ENCODE measurements at places on chromosomes 6 and 20.
A peak's percentile ranks its signal among the peaks of the same experiment; 100 is the strongest.

DNA sequence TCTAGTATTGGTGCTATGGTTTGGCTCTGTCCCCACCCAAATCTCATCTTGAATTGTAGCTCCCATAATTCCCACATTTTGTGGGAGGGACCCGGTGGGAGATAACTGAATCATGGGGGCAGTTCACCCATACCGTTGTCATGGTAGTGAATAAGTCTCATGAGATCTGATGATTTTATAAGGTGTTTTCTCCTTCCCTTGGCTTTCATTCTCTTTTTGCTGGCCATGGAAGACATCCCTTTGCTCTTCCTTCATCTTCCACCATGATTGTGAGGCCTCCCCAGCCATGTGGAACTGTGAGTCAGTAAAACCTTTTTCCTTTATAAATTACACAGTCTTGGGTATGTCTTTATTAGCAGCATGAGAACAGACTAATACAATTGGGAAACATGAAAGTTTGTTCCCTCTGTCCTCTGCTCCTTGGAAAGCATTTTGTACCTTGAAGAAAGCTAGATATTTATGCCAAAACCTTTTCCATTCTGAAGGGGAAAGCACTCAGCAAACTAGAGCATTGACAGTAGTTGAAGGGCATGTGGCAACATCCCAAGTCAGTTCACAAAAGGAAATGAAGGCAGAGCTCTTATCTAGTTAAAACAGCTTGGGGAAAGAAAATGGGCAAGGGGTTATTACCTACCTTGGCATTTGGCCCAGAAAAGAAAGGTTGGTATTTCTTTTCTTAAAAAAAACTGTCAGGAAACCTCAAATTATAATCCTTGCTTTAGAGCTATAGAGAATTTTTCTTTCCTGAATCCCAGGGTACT lies 10.7 kb upstream of the TNFAIP3 start:
- DNase-seq: no peak

DNA sequence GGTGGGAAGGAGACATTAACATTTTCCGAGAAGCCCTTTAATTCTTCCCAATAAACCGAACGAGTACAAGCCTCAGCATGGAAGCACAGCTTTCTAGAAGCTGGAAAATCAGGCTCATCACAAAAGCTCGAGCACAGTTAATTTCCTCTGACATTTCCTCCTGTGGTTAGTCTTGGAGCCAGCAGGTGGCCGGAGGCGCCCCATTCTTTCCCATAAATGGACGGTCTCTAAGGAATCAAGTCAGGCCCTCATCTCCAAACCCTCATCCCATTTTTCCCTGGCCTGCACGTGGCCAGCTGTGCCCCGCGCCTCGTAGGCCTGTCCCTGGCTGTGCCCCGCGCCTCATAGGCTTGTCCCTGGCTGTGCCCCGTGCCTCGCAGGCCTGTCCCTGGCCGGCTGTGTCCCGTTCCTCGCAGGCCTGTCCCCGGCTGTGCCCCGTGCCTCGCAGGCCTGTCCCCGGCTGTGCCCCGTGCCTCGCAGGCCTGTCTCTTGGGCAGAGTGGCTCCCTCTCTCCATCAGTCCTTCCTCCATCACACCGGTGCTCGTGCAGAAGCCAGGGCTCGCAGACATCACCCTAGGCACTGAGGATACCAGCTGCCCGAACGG lies 19.7 kb upstream of the NTSR1 start:
- DNase-seq: no peak

GRCh38 chr6:98946266-98946878 lies 1.4 kb downstream of the FBXL4 start:
- DNase-seq: peak; percentile 69

- peak; percentile 48 for DNase-seq
These were observed 103.9 kb downstream of the AIG1 start for GRCh38 chr6:143164565-143165105.

GRCh38 chr6:35663447-35664235 lies 25.1 kb downstream of the FKBP5 start:
- no peak for DNase-seq

DNA sequence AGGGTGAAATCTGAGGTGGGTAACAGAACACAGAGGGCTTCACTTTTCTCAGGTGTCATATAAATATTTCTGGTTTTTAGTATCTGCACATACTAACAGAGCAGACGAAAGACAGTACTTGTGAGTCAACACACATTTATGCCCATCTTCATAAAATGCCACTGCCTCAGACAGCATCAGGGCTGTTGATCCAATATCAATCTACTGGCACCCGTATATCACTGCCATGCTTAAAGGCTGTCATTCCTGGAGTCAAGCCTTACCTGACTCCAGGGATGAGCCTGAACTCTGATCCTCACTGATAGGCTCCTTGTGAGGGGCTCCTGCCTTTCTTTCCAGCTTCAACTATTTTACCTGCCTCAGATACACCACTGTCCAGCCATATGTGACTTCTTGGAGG lies 595.7 kb downstream of the TFAP2B start:
- DNase-seq: no peak

GRCh38 chr6:83781506-83781905 lies 71.7 kb upstream of the RIPPLY2 start:
- no peak for DNase-seq

- DNase-seq: no peak
These were observed 71.1 kb downstream of the KCNB1 start for GRCh38 chr20:49411221-49411925.

DNA sequence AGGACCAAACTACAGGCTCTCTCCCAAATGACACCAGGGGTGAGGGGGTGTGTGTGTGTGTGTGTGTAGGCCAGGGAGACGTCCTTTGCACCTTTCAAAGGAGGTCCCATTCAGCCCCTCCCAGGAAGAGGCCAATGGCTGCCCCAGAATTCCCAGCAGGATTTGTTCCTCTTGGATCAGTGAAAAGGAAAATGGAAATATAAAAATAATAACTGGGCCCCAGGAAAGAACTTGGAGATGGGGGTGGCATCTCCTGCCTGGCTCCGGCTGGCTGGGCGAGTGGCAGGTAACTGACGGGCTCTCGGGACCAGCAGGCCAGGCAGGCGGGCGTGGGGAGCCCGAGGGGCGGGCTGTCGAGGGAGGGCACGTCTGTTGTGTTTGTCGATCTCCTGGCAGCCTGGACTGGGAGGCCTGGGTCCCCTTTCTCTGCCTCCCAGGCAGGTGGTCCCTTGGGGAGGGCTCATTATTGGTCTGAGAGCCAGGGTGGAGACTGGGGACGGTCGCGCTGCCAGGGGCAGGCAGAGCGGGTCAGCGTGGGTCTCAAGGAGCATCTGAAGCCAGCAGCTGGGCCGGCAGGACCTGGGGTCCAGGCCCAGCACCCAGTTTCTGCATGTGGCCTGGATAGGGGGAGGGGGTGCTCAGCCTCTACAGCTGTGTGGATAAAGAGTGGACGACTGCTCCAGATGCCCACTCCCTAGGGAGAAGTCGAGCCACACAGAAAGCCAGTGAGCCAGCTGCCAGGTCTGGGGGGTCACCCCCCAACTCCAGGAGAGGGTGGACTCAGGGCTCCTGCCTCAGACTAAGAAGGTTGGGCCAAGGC lies 3.1 kb downstream of the NOL4L start:
- peak; percentile 47 for DNase-seq

- DNase-seq: no peak
These were observed 285.1 kb upstream of the ID4 start for GRCh38 chr6:19552076-19552475.
